ENCODE measurements at places on chromosomes 2 and 18.

GRCh38 chr18:55893948-55894347 lies 306.0 kb upstream of the TCF4 start:
- no peak for DNase-seq

GRCh38 chr2:185978634-185979407 lies 240.2 kb downstream of the FSIP2 start:
- no peak for DNase-seq

DNA sequence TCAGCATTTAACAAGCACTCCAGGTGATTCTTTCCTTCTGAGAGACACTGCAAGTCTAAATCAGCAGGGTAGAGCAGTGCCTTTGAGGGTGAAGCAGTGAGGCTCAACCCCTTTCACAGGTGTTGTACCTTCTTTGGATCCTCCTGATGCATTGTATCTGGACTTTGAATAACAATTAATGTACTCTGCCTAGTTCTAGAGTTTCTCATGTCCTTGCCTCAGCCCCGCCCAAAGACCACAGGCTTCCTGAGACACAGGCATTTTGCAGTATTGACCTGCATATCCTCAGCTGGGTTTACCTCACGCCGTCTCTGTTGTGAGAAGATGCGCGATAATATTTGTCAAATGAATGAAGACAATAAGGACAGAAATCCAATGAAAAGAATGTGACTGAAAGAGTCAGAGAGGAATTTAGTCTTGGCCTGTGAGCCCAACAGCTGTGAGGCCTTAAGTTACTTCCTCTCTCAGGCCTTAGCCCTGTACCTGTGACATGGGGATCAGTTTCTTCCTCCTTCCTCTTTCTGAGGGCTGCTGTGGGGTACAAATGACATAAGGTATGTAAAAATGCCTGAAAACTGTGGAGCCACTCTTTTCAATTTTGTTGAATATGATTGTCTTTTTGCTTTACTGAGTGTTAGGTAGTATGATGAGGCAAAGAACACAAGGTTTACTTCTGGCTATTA lies 43.7 kb downstream of the WIPF1 start:
- peak; percentile 48 for DNase-seq

DNA sequence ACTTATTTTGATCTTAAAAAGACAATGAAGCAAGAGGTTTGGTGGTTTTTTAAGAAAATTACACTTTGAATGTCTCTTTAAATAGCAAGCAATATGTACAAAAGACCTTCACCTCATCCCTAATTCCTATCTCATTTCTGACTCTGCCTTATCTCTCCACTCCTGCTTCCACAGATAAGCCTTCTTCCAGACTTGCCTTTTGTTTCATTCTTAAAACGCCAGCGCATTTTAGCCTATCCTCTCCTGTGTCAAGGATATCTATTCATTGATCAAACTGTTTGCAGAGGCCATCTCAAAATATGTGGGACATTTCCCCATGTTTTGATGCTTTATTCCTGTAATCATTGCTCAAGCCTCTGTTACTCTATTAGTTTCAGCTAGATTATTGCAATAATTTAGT lies 562.5 kb downstream of the PARD3B start:
- DNase-seq, result no peak

GRCh38 chr2:227592694-227593387 lies 5.9 kb upstream of the SCYGR2 start:
- DNase-seq, result no peak

DNA sequence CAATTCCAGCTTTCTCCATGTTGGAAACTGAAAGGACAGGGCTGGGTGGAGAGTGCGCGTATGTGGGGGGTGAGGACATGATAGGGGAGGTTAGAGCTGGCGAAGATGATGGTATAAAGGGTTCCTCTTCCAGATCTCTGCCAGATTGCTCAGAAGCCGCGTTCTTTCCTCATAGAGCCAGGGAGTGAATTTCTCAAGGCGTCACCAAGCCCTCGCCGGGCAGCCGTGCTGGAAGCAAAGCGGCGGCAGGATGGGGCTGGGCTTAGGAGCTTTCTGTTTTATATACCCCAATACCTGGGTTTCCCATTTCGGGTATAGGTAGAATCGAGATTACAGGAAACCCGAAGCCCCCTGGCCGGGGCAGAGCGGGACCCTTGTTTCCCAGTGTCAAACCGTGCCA lies 43.8 kb downstream of the DDX18 start:
- peak; percentile 4 for DNase-seq

GRCh38 chr2:121826036-121826435 lies 70.6 kb downstream of the TSN start:
- no peak for DNase-seq

All from GM10248 (cell line).